Naive B cell (primary cell): ENCODE measurements at places on chromosomes 5 and 9.

DNA sequence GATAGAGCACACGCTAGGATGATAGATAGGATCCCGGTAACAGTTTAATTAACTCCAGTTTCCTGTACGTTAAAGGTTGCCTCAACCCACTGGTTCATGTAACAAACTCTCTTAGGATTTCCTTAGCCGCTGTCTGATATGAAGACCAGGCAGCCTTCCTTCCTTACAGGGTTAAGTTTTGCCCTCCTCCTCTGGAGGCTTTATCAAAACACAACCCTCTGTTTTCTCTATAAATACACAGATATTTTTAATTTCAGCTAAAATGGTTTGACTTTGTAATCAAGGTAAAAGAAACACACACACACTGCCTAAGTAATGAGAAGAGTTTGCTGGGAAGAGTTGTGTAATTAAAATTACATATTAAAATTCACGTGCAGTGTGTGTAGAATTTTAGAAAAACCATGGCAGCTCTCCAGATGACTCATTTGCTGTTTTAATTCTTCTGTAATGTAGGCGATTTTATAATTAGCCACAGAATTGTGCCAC is 369.8 kb downstream of the CSNK1G3 start:
- no peaks in the 10 kb centered on the region for H3K36me3 ChIP-seq
- DNase-seq, result no peak
- H3K27ac ChIP-seq, result no peak overlapping the region
- no peaks in the 10 kb centered on the region for H3K4me1 ChIP-seq
- H3K4me3 ChIP-seq, result no peak overlapping the region
- no peaks in the 10 kb centered on the region for H3K27me3 ChIP-seq

DNA sequence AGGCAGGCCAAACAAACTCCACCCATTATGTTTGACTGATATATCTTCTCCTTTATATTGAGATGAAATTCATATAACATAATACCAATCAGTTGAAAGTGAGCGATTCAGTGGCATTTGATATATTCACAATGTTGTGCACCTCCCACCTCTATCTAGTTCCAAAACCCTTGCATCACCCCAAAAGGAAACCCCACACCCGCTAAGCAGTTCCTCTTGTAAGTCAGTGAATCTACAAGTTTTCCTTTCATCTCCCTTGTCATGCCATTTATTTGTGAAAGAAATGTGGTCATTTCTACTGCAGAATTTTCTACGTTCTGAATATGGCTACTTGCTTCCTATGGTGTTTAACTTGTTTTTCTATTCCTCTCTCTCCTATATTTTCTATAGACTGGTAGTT is 99.4 kb upstream of the PTPN3 start:
- no peaks in the 10 kb centered on the region for H3K4me1 ChIP-seq
- H3K36me3 ChIP-seq, result no peaks in the 10 kb centered on the region
- H3K27ac ChIP-seq, result no peak overlapping the region
- DNase-seq, result no peak
- no peak overlapping the region for H3K4me3 ChIP-seq
- peaks cover 24% of the 10 kb centered on the region for H3K27me3 ChIP-seq

GRCh38 chr5:129672006-129672405 is 75.9 kb upstream of the MINAR2 start:
- DNase-seq, result no peak
- no peaks in the 10 kb centered on the region for H3K4me1 ChIP-seq
- no peaks in the 10 kb centered on the region for H3K36me3 ChIP-seq
- no peaks in the 10 kb centered on the region for H3K27me3 ChIP-seq
- H3K4me3 ChIP-seq, result no peak overlapping the region

DNA sequence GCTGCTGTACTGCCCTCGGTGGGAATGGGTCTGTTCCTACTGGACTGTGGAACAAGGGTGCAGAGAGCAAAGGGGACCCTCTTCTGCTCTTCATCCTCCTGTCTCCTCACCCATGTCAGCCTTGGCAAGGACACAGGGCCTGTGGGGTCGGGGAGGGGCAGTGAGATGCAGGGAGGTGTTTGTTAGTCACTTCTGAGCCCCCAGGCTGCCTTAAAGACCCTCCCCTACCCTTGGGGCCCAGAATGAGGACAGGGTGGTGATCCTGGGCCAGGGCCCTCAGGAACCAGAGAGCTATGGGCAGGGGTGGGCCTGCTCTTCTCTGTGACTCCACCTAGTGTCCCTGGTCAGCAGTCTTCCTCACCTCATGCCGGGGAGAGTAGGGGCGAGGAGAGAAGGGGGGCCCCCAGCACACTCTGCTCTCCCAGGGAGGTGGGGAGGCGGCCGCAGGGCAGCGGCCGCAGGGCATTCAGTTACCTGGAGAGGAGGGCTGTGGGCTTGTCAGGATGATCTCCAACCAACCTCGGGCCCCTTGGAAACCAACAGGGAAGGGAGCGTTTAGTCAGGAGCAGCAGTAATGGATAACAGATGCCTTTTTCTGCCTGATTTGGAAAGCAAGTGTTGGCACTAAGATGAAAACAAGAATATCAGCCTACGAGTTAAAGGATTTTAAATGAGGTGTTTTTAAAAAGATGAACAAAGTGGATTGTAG is 62.0 kb upstream of the GARNL3 start:
- no peak overlapping the region for H3K4me3 ChIP-seq
- no peak overlapping the region for H3K27ac ChIP-seq
- DNase-seq, result no peak
- no peaks in the 10 kb centered on the region for H3K36me3 ChIP-seq
- H3K27me3 ChIP-seq, result no peaks in the 10 kb centered on the region

DNA sequence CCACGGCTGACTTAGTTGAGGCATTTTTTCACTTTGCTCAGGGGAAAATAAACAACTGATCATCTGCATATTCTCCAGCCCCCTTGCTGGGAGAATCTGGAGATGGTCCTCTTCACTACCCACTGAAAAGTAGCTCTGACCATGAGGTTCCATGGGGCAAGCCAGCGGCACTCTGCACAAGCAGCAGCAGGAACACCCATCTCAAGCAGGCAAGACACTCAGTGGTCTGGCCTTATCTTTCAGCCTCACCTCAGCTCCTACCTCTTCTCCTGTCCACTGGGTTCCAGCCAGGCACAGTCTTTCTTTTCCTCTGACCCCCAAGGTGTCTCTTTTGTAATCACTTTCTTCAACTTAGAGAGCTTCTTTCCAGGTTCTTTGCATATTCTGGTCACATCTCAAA is 280.8 kb upstream of the GRIA1 start:
- H3K27me3 ChIP-seq, result no peaks in the 10 kb centered on the region
- no peaks in the 10 kb centered on the region for H3K4me1 ChIP-seq
- DNase-seq, result no peak
- H3K4me3 ChIP-seq, result no peak overlapping the region

DNA sequence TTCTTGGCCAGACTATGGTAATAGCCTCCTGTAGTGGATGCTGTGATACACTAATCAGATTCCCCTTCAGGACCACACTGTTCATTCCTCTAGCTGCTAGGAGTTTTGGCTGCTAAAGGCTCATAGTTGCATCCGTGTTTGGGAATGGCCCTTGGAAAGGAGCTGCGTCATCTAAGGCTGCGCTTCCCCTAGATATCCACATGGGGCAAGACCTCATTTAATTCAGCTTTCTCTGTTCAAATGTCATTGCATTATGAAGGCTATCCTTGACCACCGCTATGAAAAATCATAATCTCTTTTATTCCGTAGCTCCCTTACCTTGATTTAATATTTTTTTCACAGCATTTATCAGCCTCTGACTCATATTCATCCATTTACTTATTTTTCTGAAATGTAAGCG is 258.3 kb upstream of the NR4A3 start:
- peaks cover 4% of the 10 kb centered on the region for H3K4me1 ChIP-seq
- H3K27me3 ChIP-seq, result peaks cover 5% of the 10 kb centered on the region
- no peak overlapping the region for H3K4me3 ChIP-seq
- no peak for DNase-seq
- H3K36me3 ChIP-seq, result no peaks in the 10 kb centered on the region
- H3K27ac ChIP-seq, result no peak overlapping the region

- DNase-seq, result no peak
- no peak overlapping the region for H3K27ac ChIP-seq
- no peaks in the 10 kb centered on the region for H3K36me3 ChIP-seq
- peaks cover 5% of the 10 kb centered on the region for H3K4me1 ChIP-seq
- H3K27me3 ChIP-seq, result peaks cover 27% of the 10 kb centered on the region
Measured at GRCh38 chr5:151432210-151432609, 15.2 kb upstream of the SLC36A1 start.

GRCh38 chr9:69273161-69273560 is 51.9 kb upstream of the ENTREP1 start:
- no peaks in the 10 kb centered on the region for H3K4me1 ChIP-seq
- peaks cover 6% of the 10 kb centered on the region for H3K36me3 ChIP-seq
- peaks cover 6% of the 10 kb centered on the region for H3K27me3 ChIP-seq
- no peak overlapping the region for H3K27ac ChIP-seq

DNA sequence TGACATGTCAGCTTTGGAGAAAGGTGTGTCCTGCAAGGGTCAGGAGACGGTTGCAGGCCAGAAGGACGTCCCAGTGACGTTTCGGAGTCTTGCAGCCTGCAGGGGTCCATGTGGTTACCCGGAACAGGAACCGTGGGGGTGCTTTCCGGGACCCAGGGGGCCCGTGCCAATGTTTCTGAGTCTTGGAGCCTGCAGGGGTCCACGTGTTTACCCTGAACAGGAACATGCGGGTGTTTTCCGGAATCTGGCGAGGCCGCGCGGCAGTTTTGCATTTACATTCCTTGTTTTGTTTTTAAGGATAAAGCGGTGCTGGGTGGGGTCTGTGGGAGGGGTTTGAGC is 30.6 kb downstream of the NKD2 start:
- DNase-seq, result no peak
- H3K4me1 ChIP-seq, result peaks cover 36% of the 10 kb centered on the region
- H3K27ac ChIP-seq, result no peak overlapping the region
- no peak overlapping the region for H3K4me3 ChIP-seq

- no peaks in the 10 kb centered on the region for H3K36me3 ChIP-seq
- H3K27me3 ChIP-seq, result peaks cover 5% of the 10 kb centered on the region
- peak overlapping the region; percentile 79 for H3K27ac ChIP-seq
- DNase-seq, result no peak
- H3K4me1 ChIP-seq, result no peaks in the 10 kb centered on the region
Measured at GRCh38 chr5:133247881-133248624, 196.2 kb downstream of the HSPA4 start.

GRCh38 chr9:2420543-2420942 is 201.0 kb upstream of the VLDLR start:
- DNase-seq, result no peak
- no peak overlapping the region for H3K4me3 ChIP-seq
- no peaks in the 10 kb centered on the region for H3K4me1 ChIP-seq
- H3K36me3 ChIP-seq, result no peaks in the 10 kb centered on the region
- H3K27me3 ChIP-seq, result peaks cover 8% of the 10 kb centered on the region
- no peak overlapping the region for H3K27ac ChIP-seq

GRCh38 chr9:75544815-75545214 is 345.7 kb upstream of the PCSK5 start:
- H3K4me3 ChIP-seq, result no peak overlapping the region
- no peaks in the 10 kb centered on the region for H3K4me1 ChIP-seq
- H3K36me3 ChIP-seq, result no peaks in the 10 kb centered on the region

DNA sequence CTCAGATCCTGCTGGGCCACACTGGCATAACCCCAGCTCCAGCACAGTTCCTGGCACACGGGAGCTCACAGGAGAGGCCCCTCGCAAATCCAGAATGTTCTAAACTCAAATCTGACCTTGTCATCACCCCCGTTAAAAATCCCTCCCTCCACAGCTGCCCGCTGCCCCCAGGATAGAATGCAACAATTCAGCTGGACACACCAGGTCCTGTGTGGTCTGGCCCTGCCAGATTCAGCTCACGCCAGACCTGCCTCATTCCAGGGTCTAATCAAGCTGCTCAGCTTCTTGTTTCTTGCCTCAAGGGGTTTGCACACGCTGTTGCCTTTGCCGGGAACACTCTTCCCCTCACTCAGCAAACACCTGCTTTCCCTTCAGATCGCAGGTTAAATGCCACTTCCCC is 45.0 kb upstream of the ASS1 start:
- no peak overlapping the region for H3K4me3 ChIP-seq
- no peaks in the 10 kb centered on the region for H3K36me3 ChIP-seq
- H3K27me3 ChIP-seq, result no peaks in the 10 kb centered on the region
- DNase-seq, result no peak
- H3K27ac ChIP-seq, result no peak overlapping the region
- H3K4me1 ChIP-seq, result no peaks in the 10 kb centered on the region

GRCh38 chr5:134547066-134547465 is 21.6 kb downstream of the JADE2 start:
- H3K36me3 ChIP-seq, result peaks cover 5% of the 10 kb centered on the region
- no peaks in the 10 kb centered on the region for H3K27me3 ChIP-seq
- H3K4me1 ChIP-seq, result peaks cover 62% of the 10 kb centered on the region
- peak overlapping the region; percentile 39 for H3K4me3 ChIP-seq
- DNase-seq, result no peak

DNA sequence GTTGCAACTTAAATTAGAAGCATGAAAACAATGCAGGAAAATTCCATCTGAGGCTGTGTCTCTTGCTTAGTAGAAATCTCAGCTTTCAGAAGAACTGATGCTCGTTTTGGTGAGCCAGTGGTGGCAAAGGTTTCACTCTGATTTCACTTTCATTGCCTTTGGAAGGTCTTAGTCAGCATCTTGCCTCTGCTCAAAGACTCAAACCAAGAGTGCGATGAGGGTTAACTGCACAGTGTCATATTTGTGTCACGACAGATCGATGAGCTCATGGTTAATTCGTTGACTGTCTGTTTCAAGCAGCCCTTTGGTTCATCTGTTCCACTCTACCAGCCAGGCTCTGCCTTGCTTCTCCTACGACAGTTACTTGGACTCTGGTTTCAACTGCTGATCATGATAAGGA is 331.3 kb upstream of the KIF2A start:
- no peaks in the 10 kb centered on the region for H3K36me3 ChIP-seq
- no peak overlapping the region for H3K4me3 ChIP-seq
- H3K27ac ChIP-seq, result no peak overlapping the region

DNA sequence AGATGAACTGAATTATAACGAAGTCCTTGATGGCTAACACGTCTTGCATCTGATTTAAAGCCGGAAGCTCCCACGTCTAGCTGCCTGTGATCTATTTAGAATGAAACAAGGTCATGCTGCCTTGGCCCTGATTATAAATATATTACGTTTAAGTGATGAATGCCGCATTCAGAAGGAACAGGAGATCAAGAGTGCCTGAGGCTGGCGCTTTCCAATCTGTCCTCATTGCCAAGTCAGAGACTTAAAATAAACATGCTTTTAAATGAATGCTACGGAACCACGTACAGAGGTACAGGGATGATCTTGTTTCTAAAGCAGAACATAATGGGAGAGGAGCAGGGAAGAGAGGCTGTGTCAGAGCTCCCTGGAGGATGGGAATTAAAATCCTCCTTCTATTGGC is 292.8 kb downstream of the TLE1 start:
- no peak for DNase-seq
- no peak overlapping the region for H3K27ac ChIP-seq
- H3K4me1 ChIP-seq, result no peaks in the 10 kb centered on the region
- H3K4me3 ChIP-seq, result no peak overlapping the region

- H3K27me3 ChIP-seq, result no peaks in the 10 kb centered on the region
- peak overlapping the region; percentile 57 for H3K4me3 ChIP-seq
- H3K36me3 ChIP-seq, result no peaks in the 10 kb centered on the region
- peak overlapping the region; percentile 18 for H3K27ac ChIP-seq
- DNase-seq, result peak; percentile 49
- H3K4me1 ChIP-seq, result peaks cover 8% of the 10 kb centered on the region
Measured at GRCh38 chr5:160843240-160843639, 8.8 kb downstream of the ATP10B start.
